ENCODE measurements at places on chromosomes 4 and X. TPM values are rescaled to one million over a fixed set of nuclear protein-coding genes. Genes with fewer than 3 reads are reported as not detected.

IL2RG gene
- not detected for total RNA-seq

FAM3A gene
- total RNA-seq, result 69.2 TPM

EMD gene
- 49.0 TPM for total RNA-seq

DNA sequence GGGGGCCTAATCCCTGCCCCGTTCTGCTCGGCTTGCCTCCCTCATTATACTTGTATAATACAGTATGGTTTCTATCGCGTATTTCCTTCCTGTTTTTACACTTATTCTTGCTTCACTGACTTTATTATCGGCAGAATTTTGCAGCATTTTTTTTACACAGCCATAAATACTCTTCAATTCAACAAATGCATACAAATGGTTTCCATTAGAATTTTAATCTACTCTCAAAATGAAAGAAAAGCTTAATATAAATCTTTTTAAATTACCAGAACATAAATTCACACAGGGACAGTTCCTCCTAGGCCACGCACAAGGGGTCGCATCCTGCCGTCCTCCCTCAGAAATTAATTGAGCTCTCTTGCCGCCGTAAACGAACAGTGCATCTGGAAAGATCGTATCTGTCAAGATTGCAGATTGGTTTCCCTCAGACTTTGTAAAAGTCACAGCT is 42.9 kb downstream of the DCTD start:
- no peak for DNase-seq

DNA sequence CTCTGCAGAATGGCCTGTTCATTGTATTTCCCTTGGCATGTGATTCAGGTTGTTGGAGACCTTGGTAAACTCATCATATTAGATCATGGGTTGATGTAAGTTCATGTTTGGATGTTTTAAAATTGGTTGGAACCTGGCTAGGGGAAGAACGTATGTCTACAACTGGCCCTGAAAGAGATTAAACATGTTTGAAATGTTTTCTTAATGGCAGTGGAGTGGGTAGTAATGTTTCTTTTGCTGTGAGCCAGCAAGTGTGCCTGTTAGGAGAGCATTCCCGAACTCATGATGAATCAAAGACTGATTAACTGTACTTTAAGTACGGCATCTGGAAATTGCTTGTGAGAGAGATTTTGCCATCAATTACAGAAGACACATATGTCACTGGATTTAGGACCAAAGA is 44.5 kb upstream of the SLC4A4 start:
- DNase-seq, result no peak

DNA sequence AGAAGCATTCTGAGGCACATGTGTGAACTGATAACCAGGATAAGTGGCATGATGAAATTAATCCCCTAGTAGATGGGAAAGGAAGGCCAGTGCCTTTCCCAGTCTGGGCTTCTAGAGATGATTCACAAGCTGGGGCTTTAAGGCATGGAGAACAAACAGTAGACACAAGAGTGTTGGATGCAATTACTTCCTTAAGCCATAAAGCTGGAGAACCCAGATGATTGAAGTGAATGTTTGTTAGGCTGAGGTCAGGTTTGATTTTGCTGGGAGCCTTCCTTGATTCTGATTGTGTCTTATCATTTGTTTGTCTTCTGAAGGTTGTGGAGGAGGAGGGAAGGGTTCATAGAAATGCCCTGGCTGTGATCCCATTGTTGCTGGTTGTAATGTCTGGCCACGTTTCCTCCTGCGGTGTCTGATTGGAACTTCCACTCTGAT is 125.2 kb downstream of the NHS start:
- peak; percentile 78 for DNase-seq

DNA sequence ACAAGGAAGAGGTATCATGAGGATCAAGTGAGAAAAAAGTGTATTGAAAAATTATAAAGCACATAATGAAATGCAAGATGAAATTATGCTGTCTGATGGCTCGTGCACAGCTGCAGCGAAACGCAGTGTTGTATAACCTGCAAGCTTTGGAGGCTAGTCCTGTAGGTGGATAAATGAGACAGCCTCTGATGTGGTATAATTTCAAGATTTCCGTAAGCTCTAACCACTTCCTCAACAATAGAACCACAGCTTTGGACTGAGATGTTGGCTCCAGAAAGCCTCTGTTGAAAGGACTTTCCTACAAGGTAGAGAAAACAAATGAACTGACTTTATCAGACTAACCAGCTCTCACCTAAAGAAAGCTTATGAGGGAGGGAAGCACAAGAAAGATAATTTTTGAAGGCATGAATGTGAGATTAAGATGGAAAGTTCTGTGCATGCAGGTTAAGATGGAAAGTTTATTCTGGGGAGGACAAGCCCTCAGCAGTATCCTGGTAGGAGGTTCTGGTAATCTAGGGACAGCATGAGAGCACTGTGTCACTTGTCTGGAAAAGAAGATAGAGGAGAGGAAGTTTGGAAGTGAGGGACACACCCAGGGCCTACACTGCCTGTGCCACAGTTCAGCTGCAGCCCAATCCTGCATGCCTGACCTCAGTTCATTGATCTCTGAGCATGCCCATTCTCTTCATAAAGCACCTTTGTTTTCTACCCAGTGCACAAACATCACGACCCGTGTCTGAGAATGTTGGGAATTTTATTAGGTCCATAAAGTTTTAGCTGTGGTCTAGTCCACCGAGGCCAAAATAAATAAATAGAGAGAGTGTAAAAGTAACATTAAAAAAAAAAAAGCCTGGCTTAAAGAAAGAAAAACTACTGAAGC is 161.5 kb upstream of the SFRP2 start:
- peak; percentile 7 for DNase-seq

GRCh38 chr4:10066206-10066605 is 44.9 kb upstream of the SLC2A9 start:
- DNase-seq, result no peak

DNA sequence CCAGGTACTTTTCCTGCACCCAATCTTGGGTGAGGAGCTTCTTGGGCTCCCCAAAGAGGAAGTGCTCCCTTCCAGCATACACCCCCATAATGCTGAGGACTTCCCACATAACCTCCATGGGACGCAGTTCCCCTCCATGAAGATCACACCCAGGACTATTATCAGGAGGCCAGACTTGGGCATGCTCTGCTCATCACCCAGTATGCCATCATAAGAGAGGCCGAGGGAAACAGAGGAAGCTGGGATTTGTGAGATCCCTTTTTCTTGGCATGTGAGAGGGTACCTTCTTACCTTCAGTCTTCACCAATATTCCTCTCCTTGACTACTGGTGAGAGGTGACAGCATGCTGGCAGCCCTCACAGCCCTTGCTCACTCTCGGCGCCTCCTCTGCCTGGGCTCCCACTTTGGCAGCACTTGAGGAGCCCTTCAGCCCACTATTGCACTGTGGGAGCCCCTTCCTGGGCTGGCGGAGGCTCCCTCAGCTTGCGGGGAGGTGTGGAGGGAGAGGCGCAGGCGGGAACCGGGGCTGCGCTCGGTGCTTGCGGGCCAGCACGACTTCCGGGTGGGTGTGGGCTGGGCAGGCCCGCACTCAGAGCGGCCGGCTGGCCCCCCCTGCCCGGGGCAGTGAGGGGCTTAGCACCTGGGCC is 15.7 kb upstream of the HSFX1 start:
- no peak for DNase-seq

Data from PC-3 (cell line).